ENCODE measurements at places on chromosomes 12 and 14.

DNA sequence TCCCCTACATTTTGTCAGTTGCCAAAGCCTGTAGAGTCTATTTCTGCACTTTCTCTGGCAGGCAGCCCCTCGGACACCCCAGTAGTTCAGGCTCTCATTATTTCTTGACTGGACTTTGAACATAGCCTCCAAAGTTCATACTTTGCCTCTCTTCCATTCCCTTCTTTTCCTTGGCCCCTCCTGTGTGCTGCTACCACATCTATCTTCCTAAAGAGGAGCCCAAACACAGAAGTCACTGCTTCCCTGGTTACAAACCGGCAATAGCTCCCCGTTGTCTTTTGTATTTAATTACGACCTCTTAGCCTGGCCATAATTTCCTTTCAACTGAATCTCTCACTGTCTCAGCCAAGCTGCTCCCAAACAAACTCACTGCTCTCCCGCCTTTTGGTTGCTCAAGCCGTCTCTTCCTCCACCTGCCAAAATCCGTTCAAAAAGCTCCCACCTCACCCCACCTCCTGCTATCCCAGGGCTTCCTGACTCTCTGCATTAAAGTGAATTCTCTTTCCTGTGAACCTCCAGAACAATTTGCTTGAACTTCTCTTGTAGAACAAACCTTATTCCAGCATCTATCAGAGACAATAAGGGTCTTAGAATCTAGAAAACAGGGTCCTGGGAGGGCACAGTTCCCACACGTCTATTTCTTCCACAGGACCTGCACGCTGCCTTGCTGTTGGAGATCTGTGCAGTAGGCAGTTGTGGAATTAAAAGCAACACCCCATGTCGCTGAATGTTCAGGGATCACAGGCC, 46.9 kb downstream of the PRMT8 start:
- DNase-seq, result no peak

GRCh38 chr12:12357719-12358461, 1.0 kb downstream of the BORCS5 start:
- DNase-seq, result no peak

GRCh38 chr12:117403586-117404139, 42.2 kb upstream of the NOS1 start:
- DNase-seq, result no peak

GRCh38 chr12:126312457-126312856, 1247.2 kb downstream of the AACS start:
- no peak for DNase-seq

DNA sequence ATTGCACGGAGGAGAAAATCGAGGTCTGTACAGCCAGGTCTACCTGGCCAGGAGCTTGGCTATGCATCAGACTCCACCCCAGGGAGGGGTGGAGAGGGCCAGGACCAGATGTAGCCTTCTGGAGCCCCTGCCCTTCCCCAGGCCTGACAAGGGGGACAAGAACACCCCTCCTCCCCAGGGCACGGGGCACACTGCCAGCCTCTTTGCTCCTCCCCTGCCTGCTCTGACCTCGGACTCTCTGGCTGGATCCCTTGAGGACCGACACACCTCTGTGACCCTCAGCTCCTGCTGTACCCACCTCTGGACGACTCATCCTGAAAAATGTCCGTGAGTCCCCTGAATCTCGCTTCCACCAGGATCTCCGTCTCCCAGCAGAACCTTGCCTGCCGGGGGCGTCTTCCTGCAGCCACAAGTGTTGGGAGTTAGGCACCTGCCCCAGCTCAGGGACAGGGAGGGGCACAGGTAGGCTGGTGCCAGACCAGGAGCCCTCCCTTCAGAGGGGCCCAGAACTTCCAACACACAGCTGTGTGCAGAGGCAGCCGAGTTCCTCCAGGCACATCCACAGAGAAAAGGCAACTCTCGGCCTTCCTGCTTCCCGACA, 21.8 kb downstream of the AHNAK2 start:
- no peak for DNase-seq

DNA sequence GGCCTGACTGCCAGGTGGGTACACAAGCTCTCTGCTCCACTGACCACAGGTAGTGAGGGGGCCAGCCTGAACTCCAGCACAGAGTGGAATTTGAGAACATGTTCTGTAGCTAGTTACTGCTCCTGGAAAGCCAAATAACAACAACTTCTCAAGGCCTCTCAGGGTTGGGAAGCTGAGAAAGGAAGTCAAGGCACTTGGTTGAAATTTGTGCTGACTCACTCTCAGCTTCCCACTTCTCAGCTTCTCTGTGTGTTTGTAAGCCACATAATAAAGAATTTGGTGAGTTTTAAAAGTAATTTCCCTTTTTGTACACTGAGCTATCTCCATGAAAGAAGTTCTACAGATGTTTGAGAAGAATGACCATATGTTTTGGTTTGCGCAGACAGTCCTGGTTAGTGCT, 234.9 kb downstream of the KTN1 start:
- DNase-seq, result no peak

DNA sequence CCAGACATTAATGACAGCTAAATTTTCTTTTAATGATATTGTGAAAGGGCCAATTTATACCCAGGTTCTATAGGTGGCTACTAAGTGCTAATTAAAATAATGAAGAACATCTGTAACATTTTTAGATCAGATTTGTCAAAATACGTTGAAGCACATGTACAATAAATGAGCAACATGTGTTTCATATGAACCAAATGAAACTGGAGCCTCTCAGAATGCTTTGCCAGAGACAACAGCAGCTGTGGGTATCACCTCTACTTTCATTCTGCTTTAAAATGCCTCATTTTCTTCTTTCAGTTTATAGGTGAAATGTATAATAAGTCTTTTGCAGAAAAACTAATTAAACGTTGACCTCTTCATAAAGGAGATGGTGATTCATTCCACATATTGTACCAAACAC, 26.1 kb upstream of the MYF6 start:
- DNase-seq, result no peak

DNA sequence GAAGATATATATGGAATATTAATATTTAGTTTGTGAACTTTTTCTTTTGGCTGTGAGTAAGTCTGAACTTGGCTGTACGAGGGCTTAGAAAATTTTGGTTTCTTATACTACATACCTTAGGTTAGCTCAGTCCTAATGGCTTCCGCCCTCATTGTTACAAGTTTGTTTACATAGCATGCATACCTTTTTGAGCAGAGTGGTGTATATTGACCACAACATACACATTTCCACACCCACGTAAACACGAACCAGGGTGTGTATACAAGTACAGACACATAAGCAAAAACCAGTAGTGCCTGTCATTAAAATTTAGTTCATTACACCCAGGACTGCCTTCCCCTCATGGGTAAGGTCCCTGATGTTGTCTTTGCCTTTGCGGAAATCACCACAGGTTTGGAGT, 230.2 kb upstream of the RGS6 start:
- DNase-seq, result no peak

GRCh38 chr14:96698960-96699539, 98.1 kb upstream of the VRK1 start:
- no peak for DNase-seq

DNA sequence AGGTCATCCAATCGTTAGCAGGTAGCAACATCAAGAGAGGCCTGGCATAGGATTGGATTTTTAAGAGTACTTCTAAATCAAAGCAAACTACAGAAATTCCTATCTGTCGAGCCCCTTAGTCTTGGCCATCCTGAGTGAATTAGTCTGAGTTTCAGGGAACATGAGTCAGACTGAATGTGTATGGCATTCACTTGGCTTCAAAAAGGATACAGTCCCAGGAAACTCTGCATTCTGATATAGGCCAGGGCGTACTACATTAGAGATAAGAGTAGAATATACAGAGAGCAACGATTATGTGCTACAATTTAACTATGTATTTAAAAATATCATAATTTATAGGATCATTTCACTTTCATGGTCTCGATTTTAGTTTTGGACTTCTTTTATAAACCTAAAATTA, 242.2 kb downstream of the SOX5 start:
- no peak for DNase-seq

- DNase-seq, result no peak
Measured at GRCh38 chr12:32272465-32272864, 126.9 kb upstream of the FGD4 start.

- DNase-seq, result no peak
Measured at GRCh38 chr14:103738166-103738565, 22.6 kb downstream of the ZFYVE21 start.

- DNase-seq, result no peak
Measured at GRCh38 chr12:69873429-69873828, 48.4 kb downstream of the MYRFL start.

GRCh38 chr12:120759591-120760348, 34.1 kb downstream of the ACADS start:
- DNase-seq, result no peak

DNA sequence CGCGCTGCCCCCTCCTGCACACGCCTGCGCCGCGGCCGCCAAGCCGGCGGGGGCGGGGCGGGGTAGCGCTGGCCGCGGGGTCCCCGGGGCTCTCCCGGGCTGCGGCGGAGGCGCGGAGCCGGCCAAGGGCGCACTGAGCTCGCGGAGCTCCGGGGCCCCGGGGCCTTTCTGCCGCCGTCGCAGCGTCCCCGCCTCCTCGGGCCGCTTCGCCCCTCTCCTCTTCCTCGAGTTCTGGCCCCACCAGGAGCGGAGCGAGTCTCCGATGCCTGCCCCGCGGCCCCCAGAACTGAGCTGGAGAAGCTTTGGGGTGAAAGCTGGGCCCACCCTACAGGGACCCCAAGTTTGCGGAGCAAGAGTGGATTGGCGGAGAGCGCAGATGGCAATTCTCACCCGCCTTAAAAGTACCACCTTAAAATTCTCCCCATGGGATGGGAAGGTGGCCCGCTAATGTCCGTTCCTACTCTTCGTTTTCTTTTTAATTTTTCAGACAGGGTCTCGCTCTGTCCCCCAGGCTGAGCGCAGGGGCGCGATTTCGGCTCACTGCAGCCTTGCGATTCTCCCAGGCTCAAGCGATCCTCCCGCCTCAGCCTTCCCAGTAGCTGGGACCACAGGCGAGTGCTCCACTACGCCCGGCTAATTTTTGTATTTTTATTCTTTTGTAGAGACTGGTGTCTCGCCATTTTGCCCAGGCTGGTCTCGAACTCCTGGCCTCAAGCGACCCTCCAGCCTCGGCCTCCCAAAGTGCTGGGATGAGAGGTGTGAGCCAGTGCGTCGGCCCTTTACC, 129.6 kb downstream of the NDUFA12 start:
- DNase-seq, result no peak

DNA sequence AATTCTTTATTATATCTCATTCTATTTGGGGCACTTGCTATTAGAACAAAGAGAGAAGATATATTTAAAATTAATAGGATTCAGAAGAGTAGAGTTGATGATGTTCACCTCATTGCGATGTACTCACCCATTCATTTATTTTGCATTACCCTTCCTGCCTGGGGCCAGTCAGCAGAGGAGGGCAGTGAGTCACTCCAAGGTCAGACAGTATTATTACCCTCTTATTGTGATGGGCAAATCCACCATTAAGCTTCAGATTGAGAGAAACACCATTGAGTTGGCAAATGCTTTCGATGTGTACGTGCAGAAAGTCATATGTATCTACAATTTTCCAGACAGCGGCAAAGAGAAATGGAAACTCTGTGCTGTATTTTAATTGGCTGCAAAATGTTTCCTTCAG, 134.2 kb downstream of the BICD1 start:
- DNase-seq, result no peak

DNA sequence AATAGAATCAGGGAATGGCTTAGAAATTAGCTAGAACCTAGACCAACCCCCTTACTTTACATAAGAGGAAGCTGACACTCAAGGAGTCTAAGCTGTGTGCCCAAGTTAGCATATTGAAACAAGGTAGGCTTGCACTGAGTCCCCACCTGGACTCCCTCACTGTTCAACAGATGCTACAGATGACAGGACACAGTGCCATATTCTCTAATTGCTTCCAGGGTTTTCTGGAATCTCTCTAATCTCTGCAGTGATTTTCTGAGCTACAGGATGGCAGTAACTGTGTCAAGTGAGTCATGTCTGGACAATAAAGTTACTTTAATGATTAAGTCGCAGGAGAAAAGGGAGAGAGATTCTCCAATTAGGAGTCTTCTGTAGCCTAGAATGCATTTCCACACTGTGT, 35.8 kb downstream of the AKAP6 start:
- no peak for DNase-seq

DNA sequence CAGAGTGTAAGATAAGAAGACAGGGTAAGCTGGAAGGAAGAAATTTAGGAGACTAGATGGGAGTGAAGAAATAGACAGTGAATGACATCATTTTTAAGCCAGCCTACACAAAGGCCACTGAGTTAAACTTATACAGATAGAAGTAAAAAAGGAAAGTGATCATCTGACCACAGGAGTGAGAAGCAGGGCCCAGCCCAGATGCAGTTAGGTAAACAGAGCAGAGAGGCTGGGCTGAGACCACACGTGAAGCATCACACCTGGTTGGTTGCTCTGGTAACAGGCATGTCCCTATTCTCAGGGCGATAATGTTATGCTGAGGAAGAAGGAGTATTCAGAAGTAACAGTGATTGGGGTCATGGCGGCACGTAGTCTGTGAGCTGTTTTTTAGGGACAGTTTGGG, 1079.4 kb downstream of the AACS start:
- DNase-seq, result no peak

DNA sequence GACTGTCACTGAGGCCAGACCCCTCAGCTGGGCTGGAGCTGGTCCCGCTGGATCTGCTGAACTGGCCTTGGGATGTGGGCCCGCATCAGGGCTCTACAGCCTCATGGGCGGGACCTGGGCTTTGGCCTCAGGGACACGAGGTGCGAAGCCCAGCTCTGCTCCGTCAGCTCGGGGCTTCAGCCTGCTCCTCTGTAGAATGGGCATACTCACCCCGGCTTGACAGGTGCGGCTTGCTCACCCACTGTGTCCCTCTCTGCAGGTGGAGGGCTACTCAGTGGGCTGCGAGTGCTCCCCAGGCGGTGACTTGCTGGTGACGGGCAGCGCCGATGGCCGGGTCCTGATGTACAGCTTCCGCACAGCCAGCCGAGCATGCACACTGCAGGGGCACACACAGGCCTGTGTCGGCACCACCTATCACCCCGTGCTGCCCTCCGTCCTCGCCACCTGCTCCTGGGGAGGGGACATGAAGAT, 57.6 kb downstream of the BEGAIN start:
- DNase-seq, result no peak

DNA sequence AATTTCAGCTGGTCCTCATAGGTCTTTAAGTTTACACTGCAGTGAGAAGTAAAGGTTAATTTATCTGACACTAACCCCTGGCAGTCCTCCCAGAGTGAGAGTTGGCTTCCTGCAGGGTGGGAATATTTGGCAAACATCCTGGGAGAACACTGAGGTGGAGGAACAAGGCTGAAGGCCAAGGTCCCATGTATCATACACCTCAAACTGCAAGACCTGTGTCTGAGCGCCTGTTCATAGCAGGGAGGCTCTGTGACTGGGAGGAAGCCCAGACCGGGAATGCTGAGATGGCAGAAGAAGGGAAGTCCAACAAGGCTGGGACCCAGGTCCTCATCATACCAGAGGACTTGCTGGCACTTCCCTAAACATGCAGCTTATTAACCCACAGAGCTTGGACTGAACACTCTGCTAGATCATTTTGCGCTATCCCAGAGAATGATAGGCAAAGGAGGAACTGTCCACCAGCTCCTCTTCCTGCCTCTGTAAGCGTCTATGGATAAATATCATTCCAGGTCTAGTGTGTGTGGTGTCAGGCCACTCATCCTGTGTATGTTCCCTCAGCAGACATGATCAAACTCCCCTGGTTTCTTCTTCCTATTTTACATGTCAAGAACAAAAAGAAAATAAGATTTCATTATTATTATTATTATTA, 199.6 kb upstream of the CNOT2 start:
- DNase-seq, result no peak

Measured in Right ventricle myocardium superior (tissue), 1 donor.